Astrocyte of the spinal cord (primary cell): ENCODE measurements at places on chromosomes 2 and 18.

DNA sequence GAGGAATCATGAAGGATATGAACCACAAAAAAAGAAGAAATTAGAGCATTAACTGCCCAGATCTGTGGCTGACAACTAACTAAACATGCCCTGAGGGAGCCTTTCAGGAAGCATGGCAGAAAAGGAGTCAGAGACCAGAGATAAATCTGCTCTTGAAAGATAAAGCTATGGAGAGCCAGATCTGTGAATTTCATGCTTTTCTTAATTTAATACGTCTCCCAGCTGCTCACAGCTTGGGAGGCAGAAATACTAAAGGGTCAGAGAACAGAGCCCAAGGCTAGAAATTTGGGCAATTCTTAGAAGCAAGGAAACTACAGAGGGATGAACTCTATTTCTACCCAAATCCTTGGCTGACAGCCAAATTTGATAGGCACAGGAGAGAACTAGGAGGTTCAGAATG, 223.0 kb upstream of the DPP10 start:
- no peak for DNase-seq

GRCh38 chr2:38039121-38039910, 36.6 kb downstream of the CYP1B1 start:
- DNase-seq, result peak; percentile 49

- no peak for DNase-seq
Measured at GRCh38 chr2:76692908-76693307, 829.3 kb downstream of the LRRTM4 start.

DNA sequence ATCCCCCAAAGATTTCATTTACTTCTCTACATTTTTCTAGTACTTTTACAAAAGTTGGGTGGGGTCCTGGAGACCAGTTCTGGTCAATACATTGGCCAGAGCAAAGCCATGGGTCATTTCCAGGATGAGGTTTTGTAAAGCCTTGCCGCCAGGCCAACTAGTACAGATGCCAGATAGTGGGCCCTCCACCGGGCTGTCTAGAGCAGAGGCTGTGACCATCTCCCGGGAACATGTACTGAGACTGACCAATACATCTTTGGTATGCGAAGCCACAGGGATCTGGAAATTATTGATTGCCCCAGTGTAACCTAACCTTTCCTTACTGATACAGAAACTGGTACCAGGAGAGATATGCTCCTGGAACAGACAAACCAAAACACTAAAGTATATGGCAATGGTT, 599.2 kb downstream of the ADCYAP1 start:
- DNase-seq, result no peak

- DNase-seq, result peak; percentile 41
Measured at GRCh38 chr18:46174342-46175041, 70.3 kb downstream of the HAUS1 start.

- DNase-seq, result peak; percentile 25
Measured at GRCh38 chr18:67514901-67515540, 1.5 kb downstream of the DSEL start.

GRCh38 chr18:46333431-46334135, 229.4 kb downstream of the HAUS1 start:
- DNase-seq, result no peak

DNA sequence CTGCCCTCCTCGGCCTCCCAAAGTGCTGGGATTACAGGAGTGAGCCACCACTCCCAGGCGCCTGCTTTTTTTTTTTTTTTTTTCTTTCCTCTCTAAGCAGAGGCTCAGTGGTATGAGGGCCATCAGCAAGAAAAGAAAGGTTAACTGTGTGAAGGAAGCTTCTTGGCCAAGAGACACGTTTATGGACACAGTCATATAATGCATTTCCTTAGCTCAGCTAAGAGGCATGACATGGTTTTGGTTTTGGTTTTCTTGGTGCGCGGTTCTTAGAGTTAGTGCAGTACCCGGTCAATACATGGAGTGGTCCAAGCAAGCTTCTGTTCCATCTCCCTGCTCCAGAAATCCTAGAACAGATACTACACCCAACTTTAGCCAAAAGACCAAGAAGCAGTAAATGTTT, 42.6 kb downstream of the RALBP1 start:
- DNase-seq, result no peak

GRCh38 chr2:15260835-15261234, 300.3 kb downstream of the NBAS start:
- DNase-seq, result no peak

DNA sequence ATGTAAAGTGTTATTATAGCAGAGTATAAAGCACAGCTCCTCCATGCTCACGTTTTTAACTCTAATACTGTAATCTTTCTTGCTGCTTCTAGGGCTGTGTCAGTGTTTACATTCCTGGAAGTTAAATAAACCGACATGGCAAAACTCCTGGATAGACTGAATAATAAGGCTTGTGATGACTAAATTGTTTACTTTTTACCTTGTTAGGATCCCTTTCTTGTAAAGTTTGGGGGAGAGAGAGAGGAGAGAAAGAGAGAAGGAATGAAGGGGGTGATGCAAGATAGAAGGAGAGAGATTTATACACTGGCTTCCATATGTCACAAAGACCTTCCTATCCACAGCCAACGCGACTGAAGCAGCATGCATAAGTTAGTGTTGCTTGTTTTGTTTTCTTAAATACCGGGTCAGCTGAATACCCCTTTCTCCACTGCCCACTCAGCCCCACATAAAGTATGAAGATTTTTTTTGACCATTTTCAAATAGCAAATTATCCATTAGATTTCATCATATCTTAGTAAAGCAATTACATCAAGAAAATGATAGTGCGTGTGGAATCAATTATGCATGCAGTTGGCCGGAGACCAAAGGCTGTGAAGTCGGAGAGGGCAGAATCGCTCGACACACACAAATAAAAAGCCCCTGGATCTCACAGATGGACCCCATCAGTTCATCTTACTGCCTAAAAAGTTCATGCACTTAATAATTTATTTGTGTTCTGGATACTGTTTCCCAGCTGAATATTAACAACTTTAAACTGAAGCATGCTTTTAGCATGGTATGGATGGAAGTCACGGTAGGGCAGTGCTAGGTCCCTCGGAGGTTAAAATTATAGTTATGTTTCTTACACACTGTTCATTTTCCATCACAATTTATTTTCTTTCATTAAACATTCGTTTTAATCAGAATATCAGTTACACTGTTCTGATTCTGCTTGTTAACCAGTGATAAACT, 20.1 kb downstream of the BCL11A start:
- DNase-seq, result peak; percentile 62

DNA sequence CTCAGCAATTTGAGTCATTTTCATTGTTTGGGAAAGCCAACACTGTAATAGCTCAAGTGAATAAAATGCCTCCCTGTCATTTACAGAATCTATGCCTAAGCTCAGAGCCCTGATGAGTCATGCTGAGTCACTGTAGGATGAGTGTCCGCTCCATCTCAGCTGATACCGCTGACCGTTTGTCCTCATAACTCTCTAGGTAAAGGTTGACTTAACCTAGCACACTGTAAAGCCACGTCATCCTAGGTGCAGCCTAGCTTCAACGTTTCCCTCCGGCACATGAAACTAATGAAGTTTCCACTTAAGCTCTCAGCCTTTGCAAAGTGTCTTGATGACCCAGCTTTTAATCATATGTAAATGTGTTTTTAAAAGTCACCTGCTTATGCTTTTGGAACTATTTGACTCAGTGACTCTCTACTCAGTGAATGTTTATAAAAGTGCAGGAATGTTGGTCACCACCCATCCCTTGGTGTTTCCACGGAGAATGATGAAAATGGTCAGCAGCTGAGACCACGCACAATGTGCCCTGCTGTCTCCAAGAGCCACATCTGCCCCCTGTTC, 154.0 kb downstream of the PMAIP1 start:
- DNase-seq, result peak; percentile 93
